Effector CD4-positive, alpha-beta T cell (primary cell): ENCODE measurements at places on chromosomes 2 and 18.

DNA sequence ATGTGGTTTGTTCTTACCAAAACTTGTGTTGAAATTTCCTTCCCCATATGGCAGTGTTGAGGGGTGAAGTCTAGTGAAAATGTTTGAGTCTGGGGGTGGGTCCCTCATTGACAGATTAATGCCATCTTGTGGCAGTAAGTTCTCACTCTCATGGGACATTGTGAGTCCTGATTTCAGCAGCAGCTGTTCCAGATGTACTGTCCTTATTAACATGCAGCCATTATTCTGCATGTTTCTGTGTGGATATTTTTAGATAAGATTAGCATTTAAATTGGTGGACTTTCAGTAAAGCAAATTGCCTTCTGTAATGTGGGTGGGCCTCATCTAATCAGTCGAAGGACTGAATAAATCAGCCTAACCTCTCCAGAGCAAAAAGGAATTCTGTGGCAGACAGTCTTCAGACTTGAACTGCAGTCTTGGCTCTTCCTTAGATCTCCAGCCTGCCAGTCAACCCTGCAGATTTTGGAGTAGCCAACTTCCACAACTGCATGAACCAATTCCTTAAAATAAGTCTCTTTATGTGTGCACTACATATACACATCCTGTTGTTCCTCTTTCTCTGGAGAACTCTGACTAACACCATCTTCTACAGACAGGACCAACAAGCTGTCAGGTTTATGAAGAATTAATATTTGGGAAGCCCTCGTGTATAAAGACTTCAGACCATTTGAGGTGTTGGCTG is 138.7 kb upstream of the ZNF516 start:
- DNase-seq = no peak

DNA sequence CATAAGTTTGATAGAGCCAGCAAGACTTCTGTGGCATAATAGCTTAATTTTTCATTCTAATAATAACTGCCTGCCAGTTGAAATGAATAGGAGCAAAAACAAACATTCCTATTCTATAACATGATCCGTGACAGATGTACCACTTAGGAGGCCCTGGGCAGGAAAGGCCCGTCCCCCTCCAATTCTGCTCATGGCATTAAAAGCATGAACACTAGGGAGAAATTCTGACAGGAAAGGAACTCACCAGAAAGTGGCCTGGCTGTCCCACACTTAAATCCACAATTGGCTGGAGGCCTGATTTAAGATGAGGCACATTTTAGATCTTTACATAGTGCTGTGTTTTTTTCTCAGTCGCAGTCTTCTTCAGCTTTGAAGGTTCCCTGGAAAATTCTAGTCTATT is 261.9 kb upstream of the ETAA1 start:
- no peak for DNase-seq

- no peak for DNase-seq
Measured at GRCh38 chr2:28481905-28482304, 14.0 kb upstream of the PLB1 start.

DNA sequence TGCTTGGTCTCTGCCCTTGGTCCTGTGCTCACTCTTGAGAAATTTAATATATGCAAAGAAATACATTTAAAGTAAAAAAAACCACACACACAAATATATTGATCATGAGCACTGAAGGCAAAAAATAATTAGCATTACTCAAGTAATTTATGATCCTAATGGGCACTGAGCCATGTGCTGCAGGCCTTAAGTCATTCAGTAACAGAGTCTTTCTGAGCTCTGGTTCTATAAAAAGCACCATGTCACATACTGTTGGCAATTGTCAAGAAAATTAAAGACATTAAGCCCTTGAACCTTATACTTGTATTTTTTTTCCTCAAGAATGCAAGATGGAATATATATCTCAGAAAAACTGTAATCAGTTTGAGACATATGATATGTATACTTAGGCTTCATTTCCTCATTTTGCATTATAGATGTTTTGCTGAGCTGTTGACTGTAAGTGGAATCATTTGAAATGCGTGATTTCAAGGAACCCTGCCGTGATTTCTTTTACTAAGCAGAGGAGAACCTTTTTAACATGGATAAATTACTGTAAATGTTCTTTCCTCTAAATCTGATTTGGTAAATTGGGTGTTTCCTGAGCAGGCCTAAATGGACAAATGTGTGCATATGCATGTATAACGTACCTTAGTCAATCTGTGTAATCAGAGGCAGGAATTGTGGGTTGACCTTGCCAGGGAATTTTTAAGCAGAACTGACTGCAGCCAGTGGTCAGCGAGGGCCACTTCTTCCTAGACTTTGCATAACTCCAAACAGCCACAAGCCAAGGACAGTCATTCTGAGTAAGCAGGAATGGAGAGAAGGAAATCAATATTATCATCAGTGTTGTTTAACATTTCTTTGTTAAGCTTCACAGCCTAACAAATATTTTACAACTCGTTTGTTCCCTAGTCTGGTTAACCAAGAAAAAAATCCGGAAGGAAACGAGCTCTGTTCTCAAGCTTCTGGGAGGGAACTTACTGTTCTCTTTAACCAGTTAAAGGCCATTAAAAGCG is 191.5 kb upstream of the ATP5MC3 start:
- no peak for DNase-seq

GRCh38 chr18:24461996-24462395 is 1.6 kb downstream of the HRH4 start:
- no peak for DNase-seq

GRCh38 chr18:9809697-9810096 is 76.1 kb upstream of the TXNDC2 start:
- no peak for DNase-seq

GRCh38 chr2:109185821-109186570 is 57.0 kb downstream of the SH3RF3 start:
- no peak for DNase-seq

GRCh38 chr2:127193967-127194280 is 26.2 kb downstream of the CYP27C1 start:
- DNase-seq = no peak

- no peak for DNase-seq
Measured at GRCh38 chr2:179070895-179071294, 21.0 kb upstream of the CCDC141 start.

GRCh38 chr2:211216221-211216620 is 659.8 kb downstream of the CPS1 start:
- no peak for DNase-seq

DNA sequence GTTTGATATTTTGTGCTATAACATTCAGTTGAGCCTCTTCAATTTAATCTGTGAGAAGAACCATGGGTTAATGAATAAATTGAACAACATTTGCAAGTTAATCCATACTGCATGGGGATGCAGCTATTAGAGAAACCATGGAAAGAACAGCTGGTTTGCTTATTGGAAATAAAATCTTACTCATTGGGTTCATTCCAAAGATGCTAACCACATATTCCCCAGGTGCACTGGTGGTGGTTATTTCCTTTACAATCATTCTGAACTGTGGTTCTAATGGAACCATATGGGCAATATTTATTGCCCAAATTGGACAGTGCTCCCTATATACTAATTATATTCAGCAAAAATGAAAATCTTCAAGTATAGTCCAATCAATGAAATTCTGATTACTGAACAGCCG is 1200.4 kb upstream of the CDH2 start:
- no peak for DNase-seq

DNA sequence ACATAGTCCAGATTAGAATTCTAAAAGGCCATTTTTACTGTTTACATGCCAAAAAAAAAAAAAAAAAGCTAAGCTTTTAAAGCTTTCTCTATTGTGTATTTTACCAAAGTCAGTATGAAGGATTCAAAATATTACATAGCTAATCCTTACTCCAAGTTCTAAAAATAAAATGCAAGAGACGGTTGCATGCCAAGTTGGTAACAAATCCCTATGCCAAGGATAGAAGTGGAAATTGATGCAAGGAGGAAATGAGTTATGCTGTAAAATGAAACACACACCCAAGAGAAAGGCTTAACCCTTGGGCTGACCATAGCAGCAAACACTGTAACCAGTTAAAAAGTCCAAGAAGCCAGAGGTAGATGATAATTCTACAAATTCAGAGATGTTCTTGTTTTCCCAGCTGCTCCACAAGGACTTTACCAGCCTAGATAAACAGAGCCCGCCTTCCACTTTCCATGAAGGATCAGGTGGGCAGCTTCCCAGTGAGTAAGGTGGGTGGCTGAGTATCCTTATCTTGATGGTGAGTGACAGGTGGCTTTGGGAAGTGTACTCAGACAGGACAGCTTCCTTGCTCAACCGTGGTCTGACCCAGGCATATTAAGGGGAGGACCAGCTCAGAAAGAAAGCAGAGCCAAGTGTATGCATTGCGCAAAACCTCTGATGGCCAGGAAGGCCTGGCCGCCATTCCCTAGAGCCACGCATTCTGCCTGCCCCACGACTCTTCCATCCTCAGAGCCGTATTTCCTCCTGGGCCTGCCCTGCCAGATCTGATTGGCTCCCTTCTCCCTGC is 34.4 kb downstream of the ATP8B1 start:
- no peak for DNase-seq

DNA sequence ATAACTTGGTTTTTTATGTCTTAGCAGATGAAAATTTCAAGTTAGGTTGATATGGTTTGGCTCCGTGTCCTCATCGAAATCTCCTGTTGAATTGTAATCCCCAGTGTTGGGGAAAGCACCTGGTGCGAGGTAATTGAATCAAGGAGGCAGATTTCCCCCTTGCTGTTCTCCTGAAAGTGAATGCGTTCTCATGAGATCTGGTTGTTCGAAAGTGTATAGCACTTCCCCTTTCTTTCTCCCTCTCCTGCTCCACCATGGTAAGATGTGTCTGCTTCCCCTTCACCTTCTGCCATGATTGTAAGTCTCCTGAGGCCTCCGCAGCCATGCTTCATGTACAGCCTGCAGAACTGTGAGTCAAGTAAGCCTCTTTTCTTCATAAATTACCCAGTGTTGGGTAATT is 242.1 kb upstream of the TNP1 start:
- no peak for DNase-seq
